Spinal cord (tissue), 10 donors: ENCODE measurements at places on chromosomes 16 and 17.

GRCh38 chr17:970364-970763 is 9.2 kb downstream of the NXN start:
- DNase-seq, result no peak

DNA sequence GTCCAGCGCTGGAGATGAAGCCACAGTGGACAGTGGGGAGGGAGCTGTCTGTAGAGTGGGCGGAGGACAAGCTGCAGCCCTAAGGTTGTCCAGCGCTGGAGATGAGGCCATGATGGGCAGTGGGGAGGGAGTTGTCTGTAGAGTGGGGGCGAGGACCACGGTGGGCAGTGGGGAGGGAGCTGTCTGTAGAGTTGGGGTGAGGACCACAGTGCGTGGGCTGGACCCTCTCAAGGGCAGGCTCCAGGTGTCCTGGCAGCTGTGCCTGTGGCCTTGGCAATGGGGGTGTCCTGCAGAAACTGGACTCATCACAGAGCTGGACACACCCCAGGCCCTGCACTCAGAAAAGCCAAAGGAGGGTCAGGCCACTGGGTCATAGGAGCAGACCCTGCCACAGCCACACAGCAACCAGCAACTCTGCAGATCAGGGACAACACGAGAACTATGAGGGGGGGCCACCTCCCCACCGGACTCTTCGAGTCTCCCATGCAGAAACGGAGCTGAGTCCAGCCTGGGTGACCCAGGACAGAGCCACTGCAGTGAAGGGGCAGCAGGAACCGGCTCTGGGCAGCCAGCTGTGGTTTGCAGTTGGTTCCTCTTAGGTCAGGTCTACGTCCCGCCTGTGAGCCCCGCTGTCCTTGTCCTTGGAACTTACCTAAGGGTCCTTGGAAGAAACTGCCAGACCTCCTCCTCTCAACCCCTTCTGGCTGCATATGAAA is 33.4 kb upstream of the CBFA2T3 start:
- no peak for DNase-seq

GRCh38 chr17:29357821-29358232 is 32.3 kb upstream of the TAOK1 start:
- no peak for DNase-seq

DNA sequence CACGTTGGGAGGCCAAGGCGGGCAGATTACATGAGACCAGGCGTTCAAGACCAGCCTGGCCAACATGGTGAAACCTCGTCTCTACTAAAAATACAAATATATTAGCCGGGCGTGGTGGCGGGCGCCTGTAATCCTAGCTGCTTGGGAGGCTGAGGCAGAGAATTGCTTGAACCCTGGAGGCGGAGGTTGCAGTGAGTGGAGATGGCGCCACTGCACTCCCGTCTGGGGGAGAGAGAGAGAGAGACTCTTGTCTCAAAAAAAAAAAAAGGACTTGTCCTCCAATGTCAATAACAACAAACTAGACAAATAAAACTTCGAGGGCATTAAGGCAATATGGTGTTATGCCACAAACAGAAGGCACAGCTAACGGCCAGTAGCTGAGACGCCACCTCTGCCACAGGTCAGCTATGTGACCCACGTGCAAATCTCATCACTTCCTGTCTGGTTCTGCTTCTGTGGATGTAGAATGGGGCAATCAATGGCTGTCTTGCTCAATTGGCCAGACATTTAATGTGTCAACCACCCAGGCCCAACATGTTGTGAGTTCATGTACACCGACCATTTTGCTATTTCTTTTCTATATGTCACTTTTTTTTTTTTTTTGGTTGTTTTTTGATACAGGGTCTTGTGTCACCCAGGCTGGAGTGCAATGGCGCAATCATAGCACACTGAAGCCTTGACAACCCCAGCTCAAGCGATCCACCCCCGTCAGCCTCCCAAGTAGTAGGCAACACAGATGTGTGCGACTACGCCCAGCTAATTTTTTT is 834 bp upstream of the TXNDC11 start:
- DNase-seq, result no peak

DNA sequence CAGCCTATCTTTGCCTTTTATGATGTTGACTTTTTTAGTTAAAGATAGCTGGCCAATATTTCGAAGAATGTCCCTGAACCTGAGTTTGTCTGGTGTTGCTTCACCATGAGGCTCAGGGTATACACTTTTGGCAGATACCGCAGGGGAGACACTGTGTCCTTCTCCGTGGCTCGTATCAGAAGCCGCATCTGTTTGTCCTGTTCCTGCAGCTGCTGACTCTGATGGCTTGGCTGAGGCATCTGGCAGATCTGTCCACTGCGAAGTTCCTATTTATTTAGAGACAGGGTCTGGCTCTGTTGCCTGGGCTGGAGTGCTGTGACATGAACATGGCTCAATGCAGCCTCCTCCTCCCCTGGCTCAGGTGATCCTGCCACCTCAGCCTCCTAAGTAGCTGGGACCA is 93.5 kb downstream of the CRISPLD2 start:
- no peak for DNase-seq

- no peak for DNase-seq
Observed at GRCh38 chr17:71180801-71181385, 939.9 kb upstream of the SOX9 start.

GRCh38 chr16:66023481-66023880 is 343.0 kb upstream of the CDH5 start:
- no peak for DNase-seq

- DNase-seq, result no peak
Observed at GRCh38 chr16:76268824-76269223, 8.4 kb upstream of the CNTNAP4 start.

DNA sequence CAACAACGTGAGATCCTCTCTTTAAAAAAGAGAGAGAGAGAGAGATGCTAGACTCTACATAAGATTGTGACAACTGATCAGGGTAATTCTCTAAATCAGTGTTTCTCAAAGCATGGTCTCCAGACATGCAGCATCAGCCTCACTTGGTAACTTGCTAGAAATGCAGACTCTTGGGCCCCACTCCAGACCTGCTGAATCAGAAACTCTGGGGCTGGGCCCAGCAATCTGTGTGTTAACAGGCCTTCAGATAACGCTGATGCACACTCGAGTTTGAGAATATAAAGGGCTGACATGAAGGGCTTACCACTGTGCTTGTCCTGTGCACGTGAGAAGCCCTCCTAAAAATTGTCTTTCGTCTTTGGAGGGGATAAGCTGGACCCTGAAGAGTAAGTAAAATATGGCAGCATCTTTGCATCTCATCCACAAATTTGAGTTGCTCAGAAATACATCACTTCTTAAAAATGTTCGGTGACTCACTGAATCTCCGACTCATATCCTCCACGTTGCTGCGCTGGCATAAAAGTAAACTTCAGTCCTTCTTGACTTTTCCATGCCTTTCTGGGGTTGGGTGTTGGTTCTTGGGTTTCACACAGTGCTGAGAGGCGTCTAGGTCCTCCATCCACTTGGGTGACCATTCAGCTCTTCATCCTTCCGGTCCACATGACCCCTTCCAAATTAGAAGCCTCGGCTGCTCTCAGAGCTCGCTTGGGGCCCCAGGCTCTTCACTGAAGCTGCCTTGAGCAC is 26.1 kb upstream of the KDM8 start:
- DNase-seq, result no peak

DNA sequence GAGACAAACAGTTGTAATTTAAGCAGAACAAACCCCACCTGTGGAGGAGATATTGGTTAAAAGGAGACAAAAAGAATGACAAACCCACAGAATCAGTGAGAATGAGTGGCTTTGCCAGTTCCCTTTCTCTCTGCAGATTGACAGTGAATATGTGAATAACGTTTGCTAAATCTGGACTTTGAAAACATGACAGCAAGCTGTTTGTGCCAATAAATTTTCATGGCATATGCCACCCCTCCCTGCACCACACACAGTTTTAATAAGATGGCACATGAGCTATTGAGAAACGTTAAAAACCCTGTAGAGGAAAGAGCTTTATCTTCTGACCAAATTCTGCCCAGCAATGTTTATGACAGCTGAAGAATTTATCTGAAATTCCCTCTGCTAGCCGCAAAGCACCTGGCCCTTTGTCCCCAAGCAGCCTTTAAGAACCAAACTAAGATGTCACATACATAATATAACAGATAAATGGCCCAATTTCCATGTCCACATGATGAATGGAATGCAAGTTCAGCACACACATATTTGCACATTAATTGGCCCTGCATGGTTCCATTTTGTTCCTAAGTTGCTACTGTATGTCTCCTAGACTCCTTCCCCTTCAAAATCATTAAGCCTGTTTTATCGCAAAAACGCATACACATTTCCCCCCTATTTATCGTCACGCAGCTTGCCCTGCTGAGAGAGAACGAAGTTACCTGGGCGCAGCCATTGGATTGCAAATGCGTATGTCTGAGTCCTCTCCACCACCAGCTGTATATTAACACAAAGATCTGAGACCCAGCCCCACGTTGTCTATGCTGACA is 773.5 kb upstream of the EEF2KMT start:
- DNase-seq, result no peak

DNA sequence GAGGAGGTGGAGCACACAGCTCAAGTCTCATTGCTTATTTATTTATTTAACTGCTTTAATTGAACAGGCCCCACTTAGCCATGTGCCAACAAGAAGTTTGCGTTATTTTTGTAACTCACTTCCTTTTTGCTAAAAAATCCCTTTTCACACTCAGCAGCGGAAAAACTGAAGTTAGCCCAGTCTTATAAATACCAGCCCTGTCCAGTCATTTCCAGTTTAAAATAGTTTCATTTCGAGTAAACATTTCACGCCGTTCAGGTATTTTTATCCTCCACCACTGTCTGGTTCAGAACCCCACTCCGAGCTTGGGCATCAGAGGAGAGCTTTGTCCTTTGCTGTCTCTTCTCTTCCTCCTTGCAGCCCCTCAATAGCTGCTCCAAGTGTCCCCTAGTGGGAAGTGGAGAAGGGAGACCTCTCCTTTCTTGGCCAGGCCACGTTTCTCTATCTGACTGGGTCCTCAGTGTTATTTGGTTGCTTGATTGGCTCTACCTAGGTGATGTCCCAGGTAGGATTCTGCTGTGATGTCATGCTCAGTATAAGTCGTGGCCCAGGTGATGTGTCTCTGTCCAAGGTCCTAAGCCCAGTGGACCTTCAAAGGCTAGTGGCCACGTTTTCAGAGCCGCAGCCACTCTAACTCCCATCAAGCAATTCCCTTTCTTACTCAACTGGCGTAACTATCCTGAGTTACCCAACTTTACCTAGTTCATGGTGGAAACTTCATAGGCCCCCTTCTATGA is 53.0 kb upstream of the GAS7 start:
- no peak for DNase-seq

DNA sequence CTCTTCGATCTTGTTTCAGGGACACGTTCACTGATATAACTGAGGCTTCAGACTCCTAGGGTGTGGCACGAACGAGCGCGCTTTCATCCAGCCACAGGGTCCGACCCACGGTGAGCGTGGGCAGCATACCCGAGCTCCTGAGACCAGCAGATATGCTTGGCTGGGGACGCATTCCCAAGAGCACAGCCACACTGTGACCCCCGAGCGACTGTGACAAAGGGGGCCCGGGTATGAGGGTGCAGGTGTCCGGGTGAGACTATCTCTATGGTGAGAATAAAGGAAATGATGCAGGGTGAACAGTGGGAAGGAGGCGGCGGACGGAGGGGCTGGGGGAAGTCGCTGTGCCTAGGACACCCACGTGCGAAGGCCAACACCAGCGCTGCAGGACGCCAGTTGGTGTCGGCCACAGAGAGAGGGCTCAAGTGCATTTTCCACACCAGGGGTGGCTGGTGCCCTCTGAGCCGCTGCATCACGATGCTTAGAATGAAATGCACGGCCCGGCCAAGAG is 17.6 kb downstream of the RPH3AL start:
- no peak for DNase-seq
